Activated T-cell treated with anti-CD3 and anti-CD28 coated beads, Interleukin-2, amount 50 U/mL, for 24 hours (primary cell): ENCODE measurements at places on chromosomes 5 and 9.
A peak's percentile ranks its signal among the peaks of the same experiment; 100 is the strongest.

GRCh38 chr5:21826884-21827283, 1026.3 kb downstream of the CDH12 start:
- DNase-seq: no peak

GRCh38 chr9:128882677-128883603, 1.0 kb downstream of the LRRC8A start:
- DNase-seq: no peak

DNA sequence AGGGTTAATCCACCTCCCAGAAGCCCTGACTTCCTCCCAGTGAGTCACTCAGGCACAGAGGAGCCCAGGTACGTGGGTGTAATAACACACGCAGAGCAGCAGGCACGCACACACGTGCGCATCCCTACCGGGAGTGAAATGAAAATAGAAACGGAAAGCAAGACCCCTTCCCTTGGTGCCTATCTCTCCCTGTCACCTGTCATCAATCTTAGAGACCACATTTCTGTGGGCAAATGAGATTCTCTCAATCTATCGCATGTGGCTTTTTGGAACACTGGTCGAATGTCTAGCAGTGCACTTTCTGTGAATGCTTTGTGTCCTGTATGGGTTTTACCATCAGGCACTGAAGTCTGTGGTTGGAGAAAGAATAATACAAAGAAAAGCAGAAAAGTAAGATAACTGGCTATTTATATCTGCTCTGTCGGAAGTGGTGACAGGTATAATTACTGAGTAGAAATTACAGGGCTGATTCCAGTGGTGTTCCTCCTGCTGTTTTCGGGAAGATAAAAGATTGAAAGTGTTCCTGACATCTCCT, 137.7 kb upstream of the GRIA1 start:
- peak; percentile 38 for DNase-seq

GRCh38 chr5:42894057-42894456, 82.4 kb upstream of the SELENOP start:
- DNase-seq: no peak

GRCh38 chr5:50744776-50745175, 78.3 kb downstream of the PARP8 start:
- no peak for DNase-seq

DNA sequence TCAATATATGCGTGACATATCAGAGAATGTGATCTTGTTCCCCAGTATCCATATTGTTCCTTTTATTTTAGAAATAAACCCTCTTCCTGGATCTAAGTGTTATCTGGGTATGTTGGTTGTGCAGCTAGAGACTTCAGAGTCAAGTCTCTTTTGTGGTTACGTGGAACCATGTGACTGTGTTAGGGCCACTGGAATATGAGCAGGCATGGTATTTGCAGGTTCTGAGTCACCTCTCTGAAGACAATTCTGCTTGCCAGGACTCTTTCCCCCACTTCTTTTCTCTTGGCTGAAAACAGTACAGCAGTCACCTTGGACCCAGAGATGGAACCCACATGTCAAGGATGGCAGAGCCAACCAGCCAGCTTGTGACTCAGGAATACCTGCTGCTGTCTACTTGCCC, 59.7 kb downstream of the ATP10B start:
- DNase-seq: no peak

GRCh38 chr9:121326130-121326838, 43.8 kb downstream of the STOM start:
- DNase-seq: no peak

- DNase-seq: no peak
Measured at GRCh38 chr9:6444128-6444527, 31.1 kb downstream of the UHRF2 start.

DNA sequence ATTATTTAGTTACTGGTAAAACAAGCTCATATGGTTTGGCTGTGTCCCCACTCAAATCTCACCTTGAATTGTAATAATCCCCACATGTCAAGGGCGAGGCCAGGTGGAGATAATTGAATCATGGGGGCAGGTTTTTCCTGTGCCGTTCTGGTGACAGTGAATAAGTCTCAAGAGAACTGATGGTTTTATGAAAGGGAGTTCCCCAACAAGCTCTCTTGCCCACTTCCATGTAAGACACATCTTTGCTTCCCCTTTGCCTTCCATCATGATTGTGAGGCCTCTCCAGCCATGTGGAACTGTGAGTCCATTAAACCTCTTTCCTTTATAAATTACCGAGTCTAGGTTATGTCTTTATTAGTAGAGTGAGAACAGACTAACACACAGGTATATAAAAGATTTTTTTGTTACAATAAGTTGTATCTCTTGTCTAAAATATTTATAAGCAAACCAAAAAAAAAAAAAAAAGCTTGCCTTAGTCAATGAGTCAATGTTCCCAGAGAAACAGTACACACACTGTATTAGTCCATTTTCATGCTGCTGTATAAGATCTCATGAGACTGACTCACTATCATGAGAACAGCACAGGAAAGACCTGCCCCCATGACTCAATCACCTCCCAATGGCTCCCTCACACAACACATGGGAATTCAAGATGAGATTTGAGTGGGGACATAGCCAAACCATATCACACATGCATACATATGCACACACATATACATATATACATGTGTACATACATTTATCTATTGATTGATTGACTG, 138.3 kb downstream of the BASP1 start:
- DNase-seq: no peak

GRCh38 chr9:100160021-100160420, 61.0 kb downstream of the INVS start:
- no peak for DNase-seq

DNA sequence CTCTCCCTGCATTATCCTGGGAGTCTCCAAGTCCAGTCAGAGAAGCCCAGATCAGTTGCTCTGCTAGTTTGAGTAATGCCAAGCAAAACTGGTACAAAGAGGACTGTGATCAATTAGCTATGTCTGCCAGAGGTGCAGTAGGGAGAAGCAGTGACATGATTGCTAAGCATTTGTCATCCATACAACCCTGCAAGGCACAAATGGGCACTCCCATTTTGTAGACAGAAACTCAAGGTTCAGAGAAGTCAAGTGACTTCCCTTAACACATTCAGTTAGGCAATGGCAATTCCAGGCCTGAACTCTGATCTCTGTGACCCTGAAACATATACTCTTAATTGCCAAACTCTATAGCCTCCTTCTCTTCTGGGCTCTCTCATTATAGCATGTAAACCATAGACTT, 34.0 kb downstream of the NDST1 start:
- no peak for DNase-seq

- no peak for DNase-seq
Measured at GRCh38 chr5:150517272-150518152, 9.6 kb downstream of the NDST1 start.

DNA sequence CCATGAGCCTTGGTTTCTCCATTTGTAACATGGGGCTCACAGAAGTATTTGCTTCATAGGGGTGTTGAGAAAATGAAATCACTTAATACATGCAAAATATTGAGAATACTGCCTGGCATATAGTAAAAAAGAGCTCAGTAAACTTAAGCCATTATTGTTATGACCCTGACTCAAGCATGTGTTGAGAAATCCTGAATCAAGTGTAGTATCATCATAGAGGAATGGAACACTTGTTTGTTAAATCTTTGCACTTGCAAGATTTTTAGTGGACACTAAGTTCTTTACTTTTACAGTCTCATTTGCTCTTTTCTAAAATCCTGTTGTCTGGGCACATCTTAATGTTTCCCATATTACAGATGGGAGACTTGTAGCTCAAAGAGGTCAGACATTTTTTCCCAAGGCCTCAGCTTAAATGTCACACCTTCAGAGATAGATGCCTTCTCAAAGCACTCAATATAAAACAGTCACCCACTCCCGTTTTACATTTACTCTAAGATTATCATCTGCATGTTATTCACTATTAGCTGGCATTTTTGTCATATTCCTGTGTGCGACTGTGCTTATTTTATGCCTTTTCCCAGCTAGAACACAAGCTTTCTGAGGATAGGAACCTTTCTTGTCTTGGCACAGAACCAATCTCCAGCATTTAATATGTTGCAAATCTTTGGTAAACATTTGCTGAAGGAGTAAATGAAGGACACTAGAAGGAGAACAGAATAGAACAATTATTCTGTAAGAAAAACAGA, 250.0 kb upstream of the TNC start:
- DNase-seq: no peak

DNA sequence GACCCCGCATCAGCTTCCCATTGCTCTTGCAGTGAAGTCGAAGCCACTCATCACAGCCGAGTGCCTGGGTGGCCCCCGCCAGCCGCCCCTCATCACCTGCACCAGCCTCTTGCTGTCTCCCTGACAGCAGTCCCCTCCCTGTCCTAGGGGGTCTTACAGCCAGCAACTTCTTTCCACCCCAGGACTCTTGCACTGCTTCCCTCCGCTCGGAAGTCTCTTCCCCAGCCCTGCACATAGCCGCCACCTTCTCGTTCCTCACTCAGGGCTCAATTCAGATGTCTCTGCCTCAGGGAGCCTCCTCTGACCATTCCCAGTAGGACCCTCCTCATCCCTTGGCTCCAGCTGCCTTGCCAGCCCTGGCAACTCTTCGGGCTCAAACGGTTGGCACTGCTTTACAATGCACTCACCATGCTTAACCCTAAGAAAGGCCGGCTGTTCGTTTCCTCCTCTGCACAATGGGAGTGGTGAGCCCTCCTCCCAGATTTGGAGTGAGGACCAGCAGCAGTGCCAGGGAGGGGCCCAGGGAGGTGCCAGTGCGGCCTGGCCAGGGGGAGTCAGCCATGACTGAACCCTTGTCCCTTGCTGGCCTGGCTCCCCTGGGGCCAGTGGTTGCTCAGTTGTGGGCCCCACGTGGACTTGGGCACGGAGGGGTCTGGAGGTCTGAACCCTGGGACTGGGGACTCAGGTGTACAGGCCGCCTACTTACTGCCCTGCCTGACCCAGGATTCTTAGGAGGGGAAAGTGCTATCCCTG, 6.1 kb downstream of the TCF7 start:
- DNase-seq: peak; percentile 53

- no peak for DNase-seq
Measured at GRCh38 chr9:133430244-133430643, 8.1 kb downstream of the ADAMTS13 start.

GRCh38 chr9:3200331-3200774, 325.4 kb downstream of the RFX3 start:
- no peak for DNase-seq

- no peak for DNase-seq
Measured at GRCh38 chr9:12394105-12394504, 299.1 kb upstream of the TYRP1 start.

- DNase-seq: no peak
Measured at GRCh38 chr9:132978451-132979131, at the start of gene GFI1B. Gene GFI1B, plus strand, starts transcription at chr9:132978694. Its CDS starts 7,985 bp downstream, at chr9:132986679.

GRCh38 chr5:38135486-38136039, 122.8 kb upstream of the EGFLAM start:
- no peak for DNase-seq

GRCh38 chr5:139407517-139407916, 3.6 kb upstream of the SPATA24 start:
- no peak for DNase-seq

- DNase-seq: no peak
Measured at GRCh38 chr5:30099634-30100033, 1093.9 kb upstream of the CDH6 start.

DNA sequence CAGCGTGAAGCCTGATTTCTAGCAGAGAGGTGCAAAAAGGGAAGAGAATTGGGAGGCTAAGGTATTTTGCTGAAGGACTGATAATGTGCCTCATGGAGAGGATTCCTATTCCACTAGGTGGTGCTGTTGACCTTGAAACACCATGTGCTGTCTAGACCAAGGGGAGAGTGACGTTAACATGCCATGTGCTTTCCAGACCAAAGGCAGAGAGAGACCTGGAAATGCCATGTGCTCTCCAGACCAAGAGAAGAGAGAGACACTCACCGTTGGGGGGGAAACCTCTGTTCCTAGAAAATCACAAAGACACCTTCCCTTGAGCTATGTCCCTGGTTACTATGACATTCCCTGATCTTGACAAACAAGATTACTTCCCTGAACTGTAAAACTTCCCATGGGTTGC, 286.0 kb upstream of the TUSC1 start:
- no peak for DNase-seq

- DNase-seq: no peak
Measured at GRCh38 chr5:104733063-104733669, 1170.6 kb upstream of the NUDT12 start.

DNA sequence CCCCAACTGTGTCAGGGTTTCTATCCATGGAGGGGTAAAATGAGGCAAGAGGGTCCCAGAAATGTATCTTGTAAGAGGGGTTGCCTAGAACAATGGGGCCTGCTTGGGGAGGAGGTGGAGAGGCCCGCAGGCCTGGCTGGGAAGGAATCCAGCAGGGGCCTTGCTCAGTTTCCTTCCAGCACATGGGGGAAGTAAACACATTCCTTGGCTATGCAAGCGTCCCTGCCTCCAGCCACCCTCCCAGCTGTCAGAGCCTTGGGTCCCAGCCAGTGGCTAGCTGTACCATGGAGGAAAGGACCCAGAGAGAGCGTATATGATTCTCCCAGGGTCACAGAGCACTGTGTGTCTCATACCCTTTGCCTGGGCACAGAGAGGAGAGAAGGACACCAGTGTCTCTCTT, 71.1 kb upstream of the IL17B start:
- DNase-seq: no peak

DNA sequence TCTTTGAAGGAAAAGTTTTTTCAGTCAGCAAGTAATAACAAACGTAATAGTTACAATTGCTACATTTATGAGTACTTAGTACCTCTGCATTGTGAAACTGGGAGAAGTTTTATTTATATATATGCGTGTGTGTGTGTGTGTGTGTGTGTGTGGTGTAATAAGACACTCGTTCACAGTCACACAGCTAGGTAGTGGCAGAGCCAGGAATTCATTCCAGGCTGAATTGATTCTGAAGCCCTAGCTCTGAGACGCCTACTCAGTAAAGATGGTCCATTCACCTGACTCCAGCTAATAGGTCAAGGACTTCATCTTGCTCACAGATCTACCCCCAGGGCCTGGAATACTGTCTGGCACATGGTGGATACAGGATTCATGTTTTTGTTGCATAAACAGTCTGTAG, 13.6 kb upstream of the CAST start:
- DNase-seq: no peak

DNA sequence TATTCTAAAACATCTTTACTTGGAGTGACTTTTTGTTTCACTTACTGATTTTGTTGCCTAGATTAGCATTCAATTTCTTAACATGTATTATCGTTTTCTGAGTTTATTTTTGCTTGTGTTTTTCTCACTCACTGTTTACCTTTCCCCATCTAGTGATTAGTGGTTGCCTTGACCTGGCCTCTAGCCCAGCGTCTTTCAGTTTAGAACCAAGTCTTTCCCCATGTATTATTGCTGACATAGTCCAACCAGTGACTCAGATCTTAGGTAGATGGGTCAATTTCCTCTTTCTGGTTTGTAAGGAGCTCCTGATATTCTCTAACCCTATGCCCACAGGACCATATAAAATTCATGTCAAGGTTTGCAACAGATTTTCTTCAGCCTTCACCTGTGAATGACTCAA, 135.5 kb downstream of the PRR16 start:
- no peak for DNase-seq

GRCh38 chr5:159146839-159147238, 47.1 kb upstream of the EBF1 start:
- DNase-seq: no peak

GRCh38 chr9:109934136-109934856, 154.3 kb downstream of the PALM2AKAP2 start:
- DNase-seq: no peak
